ENCODE measurements at places on chromosomes 4 and X.

GRCh38 chr4:115424852-115425251 lies 311.4 kb upstream of the NDST4 start:
- DNase-seq, result no peak

GRCh38 chr4:152256996-152257395 lies 278.9 kb downstream of the FBXW7 start:
- DNase-seq, result no peak

DNA sequence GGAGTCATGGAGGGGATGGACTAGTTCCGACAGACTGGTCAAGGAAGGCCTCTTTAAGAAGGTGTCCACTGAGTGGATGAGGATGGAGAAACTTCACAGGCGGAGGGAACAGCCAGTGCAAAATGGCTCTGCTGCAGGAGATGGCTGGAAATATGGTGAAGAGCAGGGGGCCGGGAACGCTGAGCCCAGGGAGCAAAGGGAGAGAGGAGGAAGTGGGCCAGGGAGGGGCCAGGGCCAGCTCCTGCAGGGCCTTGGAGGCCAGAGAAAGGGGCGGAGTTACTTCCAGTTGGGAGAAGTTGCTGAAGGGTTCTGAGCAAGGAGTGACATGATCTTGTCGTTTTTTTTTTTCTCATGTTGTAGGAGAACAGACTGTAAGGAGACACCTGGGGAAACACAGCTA lies 94.5 kb downstream of the WFS1 start:
- no peak for DNase-seq

DNA sequence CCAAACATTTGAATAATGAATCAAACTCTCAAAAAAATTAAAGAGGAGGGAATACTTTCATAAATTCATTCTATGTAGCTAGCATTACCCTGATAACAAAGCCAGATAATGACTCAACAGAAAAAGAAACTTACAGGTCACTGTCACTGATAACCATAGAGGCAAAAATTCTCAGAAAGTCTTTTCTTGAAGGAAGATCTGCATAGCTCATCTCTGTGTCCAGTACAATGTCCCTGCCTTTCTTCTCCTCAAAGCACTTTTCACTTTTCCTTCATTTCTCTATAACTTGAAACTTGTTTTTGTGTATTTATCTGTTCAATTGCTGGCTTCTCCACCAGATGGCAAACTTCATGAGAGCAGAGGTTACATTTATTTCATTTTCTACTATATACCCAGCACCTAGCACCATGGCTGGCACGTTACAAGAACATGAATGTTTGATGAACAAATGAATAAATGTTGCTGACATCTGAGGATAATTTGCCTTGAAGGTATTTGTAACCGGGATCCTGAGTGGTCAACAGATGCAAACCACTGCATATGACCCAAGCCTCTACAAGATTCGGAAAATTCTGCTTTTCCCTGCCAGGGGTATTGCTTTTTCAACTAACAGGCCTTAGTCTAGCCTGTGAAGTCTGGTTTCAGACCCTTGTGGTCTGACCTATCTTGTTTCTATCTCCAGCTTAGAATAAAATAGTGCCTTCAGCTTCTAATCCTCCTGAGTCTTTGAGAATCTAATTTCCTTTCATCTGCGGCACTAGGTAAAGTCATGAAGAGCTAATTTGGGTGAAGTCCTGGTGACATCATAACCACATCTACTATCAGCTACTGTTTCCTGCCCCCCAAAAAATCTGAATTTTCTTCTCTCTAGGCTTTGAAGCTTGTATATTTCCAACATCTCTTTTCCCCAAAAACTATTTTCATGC lies 52.5 kb upstream of the ANTXR2 start:
- DNase-seq, result no peak

DNA sequence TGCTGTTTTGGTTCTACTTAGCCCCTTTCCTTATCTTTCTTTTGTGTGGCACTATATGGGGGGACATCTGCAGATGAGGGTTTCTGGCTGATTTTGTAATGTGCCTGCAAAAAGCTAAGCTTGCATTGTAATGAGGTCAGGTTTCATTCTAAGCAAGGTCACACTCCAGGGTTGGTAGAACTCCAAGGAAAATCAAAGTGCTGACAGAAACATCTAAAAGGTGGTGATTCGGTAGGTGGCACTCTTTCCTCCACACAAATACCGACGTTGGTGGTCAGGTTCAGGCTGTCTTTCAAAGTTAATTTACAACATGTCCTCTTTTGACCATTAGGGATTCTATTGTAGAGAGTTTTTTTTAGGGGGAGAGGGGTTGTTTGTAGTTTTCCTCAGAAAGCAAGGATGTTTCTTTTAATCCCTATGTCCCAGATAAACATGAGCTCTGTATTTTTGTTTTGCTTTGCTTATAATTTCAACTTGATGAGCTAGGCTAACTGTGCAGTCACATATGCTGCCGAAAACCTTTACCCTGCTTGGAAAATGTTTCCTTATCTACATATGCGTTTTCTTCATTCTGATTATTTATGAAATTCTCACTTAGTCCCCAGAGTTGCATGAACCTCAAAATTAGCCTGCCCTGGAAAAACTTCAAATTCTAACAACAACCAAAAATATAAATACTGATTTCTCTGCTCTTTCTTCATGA lies 434.2 kb downstream of the PPARGC1A start:
- no peak for DNase-seq

DNA sequence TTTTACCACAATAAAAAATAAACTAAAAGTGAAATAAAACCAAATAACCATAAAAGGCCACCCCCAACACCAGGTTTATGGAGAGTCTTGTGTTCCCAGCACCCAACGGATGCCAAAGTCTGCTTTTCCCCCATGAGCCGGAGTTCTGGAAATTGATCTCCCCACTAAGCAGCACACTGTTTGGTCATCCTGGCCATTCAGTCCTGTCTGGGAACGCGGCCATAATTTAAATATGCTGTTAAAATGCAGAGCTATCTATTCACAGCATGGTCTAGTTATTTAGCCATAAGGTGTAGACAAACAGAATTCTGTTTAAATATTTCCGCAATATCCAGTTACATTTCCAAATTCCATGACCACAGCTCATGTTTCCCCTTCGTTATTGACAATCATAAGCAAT lies 129.6 kb upstream of the TBL1X start:
- no peak for DNase-seq

DNA sequence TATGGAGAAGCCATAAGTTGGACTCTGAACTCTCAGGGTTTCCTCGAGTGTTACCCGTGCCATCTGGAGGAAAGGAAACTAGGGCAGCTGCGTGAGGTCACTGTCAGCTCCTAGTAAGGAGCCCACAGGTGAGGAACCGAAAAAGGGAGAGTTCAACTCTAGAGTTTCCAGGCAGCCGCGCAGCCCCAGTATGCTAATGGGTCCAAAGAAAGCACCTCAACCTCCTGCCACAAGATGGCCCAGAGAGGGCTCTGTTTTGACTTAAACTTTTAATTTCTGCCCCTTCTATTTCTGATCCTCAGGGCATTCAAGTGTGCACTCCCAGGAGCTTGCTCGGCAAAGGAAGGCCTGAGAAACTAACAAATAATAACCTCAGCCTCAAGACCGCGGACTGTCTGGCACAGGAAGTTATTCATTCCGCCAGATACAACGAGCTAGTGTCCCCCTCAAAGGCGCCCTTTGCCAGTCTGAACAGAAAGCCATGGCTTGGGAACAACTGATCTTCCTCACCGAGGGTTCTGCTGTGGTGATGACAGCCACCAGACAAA lies 13.9 kb downstream of the SCARB2 start:
- no peak for DNase-seq

DNA sequence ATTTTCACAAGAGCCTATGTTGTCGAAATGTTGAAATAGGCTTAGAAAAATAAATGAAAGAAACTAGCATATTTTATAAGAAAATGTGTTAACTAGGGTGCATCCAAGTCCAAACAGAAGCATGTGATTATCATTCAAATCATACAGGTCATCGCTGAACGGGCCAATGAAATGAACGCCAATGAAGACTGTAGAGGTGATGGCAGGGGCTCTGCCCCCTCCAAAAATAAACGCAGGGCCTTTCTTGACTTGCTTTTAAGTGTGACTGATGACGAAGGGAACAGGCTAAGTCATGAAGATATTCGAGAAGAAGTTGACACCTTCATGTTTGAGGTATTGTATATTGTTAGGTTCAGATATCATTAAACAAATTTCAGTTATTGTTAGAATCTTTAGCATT lies 9.6 kb downstream of the CYP4V2 start:
- no peak for DNase-seq

GRCh38 chr4:147492306-147492705 lies 11.4 kb downstream of the EDNRA start:
- no peak for DNase-seq

- no peak for DNase-seq
Measured at GRCh38 chr4:146053891-146054290, 115.3 kb upstream of the ZNF827 start.

DNA sequence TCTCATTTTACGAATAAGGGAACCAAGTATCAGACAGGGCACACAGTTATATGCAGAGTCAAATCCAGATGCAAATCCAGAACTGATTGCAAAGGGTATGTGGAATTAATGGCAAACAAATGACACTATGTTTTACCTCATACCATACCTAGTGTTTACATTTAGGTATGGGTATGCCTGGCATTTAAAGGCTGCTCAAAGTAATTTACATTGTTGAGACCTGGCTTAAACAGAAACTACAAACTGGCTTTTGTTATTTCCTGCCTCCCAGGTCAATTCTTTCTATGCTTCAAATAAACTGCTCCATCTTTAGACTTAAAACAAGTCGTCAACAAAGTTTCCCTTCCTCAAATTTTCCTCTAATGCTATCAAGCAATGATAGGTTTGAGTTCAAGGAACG lies 33.7 kb downstream of the ANKRD17 start:
- no peak for DNase-seq

DNA sequence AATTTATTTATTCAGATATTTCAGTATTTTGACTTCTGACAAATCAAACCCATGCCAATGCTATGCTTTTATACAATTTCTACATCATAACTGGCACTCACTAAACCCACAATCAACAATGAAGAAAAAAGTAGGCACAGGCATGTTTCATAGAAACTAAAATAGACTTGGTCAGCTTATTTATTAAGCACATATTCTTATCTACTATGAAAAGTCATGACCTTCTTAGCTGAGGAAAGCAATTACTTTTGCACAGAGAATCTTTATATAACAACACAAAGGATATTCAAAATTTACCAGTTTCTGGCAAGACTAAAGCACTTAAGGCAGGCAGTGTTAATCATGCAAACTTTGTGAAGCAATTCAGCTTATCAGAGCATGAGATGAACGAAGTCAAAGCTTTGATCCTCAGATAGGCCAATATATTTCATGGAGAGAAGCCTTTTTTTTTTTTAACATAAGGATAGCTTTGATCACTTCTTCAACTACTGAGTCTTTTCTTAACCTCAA lies 490.6 kb downstream of the INPP4B start:
- DNase-seq, result no peak

- no peak for DNase-seq
Measured at GRCh38 chr4:41709844-41710481, 38.6 kb downstream of the PHOX2B start.

DNA sequence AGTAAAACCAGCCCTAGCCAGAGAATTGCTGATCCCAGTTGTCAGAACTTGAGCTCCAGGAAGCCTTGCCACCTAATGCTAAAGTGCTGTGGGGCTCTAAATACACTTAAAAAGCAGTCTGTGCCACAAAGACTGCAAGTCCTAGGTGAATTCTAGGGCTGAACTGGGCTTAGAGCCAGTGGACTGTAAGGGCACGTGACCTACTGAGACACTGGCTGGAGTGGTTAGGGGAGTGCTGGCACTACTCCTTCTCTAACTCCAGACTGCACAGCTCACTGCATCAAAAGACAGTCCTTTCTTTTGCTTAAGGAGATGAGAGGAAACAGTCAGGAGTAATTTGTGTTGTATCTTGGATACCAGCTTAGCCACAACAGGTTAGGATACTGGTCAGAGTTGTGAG lies 1240.2 kb downstream of the FAM133A start:
- DNase-seq, result no peak

- DNase-seq, result no peak
Measured at GRCh38 chr4:151745481-151746231, 15.2 kb downstream of the GATB start.

DNA sequence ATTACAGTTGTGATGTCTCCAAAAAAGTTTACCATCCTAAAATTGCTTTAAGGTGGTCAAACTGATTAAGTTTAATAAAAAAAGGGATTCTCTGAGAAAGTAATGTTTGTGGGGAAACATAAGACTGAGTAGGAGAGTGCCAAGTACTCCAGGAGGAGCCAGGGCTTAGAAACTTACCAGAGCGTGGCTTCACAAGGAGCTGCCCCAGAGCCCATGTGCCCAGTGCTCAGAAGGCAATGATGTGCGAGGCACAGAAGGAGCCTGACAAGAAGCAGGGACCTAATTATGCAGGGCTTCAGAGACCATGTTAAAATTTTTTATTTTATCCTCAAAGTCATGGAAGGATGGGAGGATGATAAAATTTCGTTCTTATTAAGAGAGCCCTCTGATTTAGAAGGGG lies 204.2 kb downstream of the PALLD start:
- DNase-seq, result no peak

DNA sequence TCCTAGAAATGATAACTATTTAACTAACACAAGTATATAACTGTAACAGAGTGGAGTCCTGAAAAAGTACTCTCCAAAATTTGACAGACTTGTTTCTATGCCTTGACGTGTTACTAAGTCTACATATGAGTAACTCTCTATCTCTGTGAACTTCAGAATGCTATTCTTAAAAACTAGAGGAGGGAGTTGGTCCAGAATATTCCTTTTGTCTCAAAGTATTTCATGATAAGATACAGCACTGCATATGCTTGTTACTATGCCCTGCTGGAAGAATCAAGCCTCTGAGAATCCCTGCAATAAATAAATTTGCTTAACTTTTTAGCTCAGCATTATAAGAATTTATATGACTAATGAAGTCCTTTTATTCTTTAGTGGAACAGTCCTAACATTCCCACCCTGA lies 50.9 kb upstream of the ATXN3L start:
- DNase-seq, result no peak

GRCh38 chrX:38859602-38860001 lies 58.3 kb downstream of the MID1IP1 start:
- no peak for DNase-seq

DNA sequence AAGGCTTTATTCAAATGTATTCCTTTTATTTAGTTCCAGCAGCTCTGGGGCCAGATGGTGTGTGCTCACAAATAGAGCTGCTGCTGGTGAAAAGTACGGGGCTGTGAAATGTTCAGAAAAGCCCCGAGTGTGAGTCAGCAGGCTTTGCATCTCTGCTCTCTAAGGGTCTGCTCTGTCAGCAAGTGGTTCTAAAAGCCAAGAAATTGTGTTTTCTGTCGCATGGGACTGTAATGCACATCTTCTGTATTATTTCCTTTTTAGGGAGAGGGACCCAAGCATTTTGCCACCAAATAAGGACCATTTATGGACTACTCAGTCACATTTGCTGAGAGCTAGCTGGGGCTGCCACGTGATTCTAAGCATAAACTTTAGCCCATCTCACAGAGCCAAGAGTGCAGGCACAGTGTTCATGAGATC lies 82.9 kb upstream of the NHS start:
- peak; percentile 4 for DNase-seq
